ENCODE measurements at places on chromosomes 7 and 10. TPM values are rescaled to one million over a fixed set of nuclear protein-coding genes. Genes with fewer than 3 reads are reported as not detected.

- DNase-seq = no peak
Measured at GRCh38 chr10:43059828-43060227, 17.0 kb upstream of the RET start.

GRCh38 chr7:121301446-121302213, 27.2 kb upstream of the WNT16 start:
- DNase-seq = no peak

DNA sequence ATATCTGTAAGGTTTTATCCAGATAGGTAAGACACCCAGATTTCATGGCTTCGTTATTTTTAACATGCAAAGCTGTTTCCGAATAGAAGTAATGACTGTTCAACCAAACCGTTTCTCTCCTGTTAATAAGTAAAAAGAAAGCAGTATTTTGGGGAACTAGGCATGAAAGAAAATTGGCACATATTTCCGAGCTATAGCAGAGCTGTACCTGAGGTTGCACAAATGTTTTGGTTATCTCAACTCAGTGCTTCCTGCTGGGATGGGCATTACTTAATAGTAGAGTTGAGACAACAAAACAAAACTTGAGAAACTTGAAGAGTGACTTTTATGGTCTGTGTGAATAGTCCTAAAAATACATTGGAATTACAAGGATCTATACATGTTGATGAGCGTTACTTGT, 564.3 kb upstream of the SORCS1 start:
- DNase-seq = no peak

GRCh38 chr7:150734254-150734653, 3.0 kb upstream of the GIMAP5 start:
- no peak for DNase-seq

SDK1 gene
- total RNA-seq = 0.16 TPM

SUV39H2 gene
- total RNA-seq = 36.6 TPM

ASB10 gene
- not detected for total RNA-seq
